Stimulated activated CD4-positive, alpha-beta T cell treated with anti-CD3 and anti-CD28 coated beads, Interleukin-1b, Interleukin-23, amount 100 ng/mL, for 1 hour (primary cell): ENCODE measurements at places on chromosomes 5 and 9.

GRCh38 chr5:38529955-38530646, 26.3 kb downstream of the LIFR start:
- no peak for DNase-seq

GRCh38 chr5:68708842-68709170, 385.0 kb upstream of the SLC30A5 start:
- no peak for DNase-seq

- DNase-seq = no peak
Observed at GRCh38 chr5:1764606-1764960, 35.1 kb downstream of the MRPL36 start.

DNA sequence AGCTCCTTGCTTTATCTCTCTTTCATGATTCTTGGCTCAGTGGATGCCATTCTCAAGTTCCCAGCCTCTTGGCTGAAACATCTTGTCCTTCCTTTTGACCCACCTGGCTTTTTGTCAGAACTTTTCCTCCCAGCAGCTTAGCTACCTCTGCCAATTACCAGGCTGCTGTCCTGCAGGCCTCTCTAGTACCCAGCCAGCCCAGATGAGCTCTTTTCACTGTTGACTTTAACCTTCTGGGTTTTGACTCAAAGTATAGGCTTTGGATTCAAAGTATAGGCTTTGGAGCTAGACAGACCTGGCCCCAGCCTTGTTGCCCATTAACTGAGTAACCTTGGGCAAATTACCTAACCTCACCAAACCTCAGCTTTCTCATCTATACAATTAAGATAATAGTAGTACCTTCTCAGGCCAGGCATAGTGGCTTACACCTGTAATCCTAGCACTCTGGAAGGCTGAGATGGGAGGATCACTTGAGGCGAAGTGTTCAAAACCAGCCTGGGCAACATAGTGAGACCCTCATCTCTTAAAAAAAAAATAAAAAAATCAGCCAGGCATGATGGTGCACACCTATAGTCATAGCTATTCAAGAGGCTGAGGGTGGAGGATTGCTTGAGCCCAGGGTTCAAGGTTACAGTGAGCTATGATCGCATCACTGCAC, 6.6 kb upstream of the TMEFF1 start:
- no peak for DNase-seq

- DNase-seq = no peak
Observed at GRCh38 chr9:123894822-123895221, 35.1 kb downstream of the DENND1A start.

- no peak for DNase-seq
Observed at GRCh38 chr9:131347376-131348020, 46.4 kb upstream of the PRRC2B start.

DNA sequence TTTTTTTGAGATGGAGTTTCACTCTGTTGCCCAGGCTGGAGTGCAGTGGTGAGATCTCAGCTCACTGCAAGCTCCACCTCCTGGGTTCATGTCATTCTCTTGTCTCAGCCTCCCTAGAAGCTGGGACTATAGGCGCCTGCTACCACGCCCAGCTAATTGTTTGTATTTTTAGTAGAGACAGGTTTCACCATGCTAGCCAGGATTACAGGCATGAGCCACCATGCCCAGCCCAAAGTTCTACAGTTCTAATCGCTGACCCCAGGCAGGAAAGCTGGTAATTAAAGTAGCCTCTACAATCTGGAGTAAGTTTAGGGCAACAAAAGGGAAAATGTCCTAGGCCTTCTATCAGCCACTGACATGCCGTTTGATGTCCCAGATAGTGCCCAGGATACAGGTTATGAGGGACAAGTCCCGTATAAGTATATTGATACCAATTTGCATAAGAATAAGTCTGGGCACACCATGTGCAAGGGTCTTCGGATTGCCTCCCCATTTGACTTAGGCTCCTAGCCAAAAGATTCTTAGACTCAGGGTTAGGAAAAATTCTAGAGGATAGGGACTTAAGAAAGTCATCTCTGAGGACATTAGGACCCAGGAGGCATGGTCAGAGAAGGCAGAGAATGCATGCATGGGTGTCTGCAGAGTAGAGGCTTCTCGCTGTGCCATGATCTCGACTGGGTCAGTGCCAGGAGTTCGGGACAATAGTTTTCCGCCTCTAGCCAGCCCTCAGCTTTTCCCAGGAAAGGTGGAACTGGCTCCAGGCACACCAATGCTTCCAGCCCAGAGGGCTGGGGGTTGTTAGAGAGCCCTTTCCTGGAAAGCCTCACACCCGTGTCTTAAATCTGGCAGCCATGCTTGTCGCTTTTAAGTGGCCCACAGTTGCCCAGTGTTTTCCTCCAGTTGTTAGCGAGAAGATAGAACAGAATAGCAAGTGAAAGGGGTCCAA, 1111.1 kb downstream of the TAF11L14 start:
- DNase-seq = no peak

DNA sequence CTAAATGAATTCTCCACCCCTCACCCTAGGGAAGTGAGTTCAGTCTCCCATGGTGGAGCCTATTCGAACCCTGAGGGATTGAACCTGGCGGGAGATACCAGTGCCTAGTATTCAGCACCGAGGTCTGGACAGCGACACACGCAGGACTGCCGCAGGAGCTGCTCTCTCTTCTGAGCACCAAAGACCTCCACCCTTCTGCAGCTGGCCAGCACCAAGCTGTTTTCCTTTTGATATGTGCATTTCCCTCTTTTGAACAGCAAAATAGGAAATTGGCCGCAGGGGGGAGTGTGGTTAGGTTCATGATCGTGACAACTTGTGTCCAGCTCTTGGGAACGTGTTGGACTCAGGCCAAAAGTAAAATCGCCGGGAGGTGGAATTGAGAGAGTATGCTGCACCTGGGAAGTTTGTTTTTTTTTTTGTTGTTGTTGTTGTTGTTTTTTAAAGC, 1.2 kb upstream of the PCSK1 start:
- no peak for DNase-seq

DNA sequence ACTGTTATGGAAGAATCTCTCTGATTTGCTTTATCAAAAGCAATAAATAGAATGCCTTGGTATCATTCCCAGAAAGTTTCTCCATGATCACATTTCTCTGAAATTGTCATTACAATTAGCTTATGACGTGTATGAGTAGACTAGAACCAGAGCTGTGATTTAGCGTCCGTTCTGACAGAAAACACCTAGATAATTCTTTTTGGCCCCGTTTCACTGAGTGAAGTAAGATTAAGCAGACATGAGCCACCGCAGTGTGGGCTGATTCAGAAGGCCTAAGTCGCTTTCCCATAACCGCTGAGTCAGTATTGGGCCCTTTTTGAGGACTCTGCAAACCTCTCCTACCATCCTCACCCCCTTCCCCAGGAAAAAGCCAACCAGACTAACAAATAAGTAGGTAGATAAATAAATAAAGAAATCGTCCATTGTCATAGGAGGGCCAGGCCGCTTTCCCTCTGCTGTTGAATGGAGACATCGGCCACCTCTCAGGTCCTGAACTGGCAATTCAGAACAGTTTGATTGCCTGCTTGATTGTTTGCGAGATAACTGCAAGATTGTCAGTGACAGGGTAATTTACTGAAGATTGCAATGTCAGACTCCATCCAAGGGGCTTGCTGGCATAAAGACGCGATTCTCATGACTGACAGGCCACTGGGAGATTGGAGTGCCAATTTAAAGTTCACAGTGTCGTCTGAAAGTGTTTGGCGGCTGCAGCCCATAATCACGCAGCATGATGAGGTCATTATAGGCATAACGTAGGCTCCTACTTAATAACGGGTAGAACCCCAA, 105.0 kb upstream of the WWC1 start:
- no peak for DNase-seq

DNA sequence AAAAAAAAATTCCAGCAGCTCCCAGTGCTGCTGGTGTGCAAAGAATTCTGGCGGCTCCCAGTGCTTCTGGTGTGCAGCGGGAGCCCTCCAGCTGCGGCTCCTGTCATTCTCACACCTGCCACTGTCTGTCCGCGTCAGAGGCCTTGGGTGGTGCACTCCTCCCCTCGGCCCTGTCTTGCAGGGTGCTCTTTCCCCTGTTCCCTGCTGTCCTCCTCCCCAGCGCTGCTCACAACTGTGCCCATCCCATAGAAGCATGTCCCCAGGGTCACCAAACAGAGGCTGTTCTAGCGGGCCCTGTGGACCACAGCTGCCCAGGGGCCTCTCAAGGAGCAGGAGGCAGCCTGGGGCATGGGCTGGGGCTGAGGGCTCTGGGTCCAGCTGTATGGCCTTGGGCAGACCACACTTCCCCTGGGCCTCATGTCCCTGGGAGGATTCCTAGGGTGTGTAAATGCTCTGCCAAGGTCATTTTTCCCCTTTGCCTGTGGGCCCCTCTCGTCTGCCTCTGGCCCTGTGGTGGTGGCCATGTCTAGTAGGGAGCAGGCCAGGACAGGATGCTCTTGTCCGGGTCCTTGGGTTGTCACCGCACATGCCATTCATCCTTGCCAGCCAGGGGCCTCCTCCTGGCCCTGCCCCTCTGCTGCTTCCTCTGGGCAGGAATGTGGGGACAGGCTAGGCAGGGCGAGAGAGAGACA, 68.2 kb downstream of the PHF2 start:
- DNase-seq = no peak

DNA sequence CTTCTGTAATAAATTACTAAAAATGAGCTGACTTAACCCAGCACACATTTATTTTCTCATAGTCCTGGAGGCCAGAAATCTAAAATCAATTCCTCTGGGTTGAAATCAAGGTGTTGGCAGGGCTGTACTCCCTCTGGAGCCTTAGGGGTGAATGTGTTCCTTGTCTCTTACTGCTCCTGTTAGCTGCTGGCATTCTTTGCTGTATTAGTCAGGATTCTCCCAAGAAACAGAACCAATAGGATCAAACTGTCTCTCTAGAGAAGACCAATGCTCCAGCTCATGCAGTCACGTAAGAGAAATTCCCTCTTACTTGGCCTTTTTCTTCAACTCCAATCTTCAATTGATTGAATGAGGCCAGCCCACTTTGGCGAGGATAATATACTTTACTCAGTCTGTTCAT, 15.3 kb upstream of the CD180 start:
- no peak for DNase-seq

DNA sequence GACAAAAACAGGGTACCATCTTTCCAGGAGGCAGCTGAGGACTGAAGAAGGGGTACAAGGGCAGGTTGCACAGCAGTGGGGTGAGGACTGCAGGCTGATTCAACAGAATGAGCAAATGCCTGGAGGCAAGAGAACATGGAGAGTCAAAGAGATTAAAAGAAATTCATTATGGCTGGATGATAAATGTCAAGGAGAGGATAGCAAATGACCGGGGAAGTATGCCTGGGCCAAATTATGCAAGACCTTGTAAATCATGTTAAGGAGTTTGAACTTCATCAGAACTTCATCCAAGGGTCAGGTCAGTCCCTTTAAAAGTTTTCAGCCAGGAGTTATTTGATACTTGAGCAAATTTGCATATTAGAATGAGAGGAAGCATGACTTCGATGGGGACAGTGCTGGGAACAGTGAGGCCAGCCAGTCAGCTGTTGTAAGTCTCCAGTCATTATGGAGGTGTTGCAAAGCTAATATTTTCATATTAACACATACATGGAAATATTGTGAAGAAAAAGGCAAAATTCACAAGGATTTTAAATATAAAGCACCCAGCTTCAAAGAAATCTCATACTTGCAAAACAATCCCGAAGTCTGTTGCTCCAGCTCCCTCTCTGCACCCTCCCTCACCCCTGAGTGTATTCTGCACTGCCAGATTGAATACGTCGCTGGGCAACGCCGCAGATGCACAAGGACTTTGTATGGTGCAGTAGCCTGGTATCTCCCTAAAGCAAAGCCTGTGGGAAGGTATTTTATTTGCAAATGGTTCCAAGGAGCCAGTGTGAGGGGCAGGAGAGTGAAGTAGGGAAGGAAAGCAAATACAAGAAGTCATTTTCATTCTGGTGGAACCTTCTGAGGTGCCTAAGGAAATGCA, 509.8 kb upstream of the TLE4 start:
- DNase-seq = no peak

DNA sequence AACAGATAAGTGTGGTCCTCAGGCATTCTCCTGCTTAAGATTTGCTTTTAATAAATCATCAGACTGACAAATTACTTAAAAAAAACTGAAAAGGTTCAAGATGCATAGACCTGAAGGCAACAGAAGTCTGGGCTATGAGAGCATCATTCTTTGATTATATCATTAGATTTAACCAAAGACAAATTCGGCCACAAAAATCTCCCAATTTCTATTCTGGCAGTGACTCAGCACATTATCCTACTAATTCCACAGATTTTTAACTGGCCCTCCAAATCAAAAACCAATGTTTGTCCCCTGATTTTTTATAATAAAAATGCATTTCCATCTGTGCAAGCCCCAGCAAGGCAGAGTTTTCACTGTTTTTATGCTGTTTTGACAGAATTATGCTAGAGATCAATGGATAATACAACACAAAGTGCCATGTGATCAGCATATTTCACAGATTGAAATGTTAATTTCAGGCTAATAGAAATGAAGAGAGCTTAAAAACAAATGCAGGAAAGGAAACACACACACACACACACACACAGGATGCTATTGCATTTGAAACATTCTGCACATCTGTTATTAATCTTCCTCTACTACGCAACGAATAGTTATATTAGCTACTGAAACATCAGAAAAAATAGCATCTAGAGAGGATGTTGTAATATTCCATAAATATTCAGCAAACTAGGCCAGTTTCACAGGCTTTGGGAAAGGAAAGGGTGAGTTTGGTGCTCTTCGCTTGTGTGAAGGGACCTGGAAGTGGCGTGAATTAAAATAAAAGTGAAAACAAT, 177.6 kb upstream of the ST8SIA4 start:
- DNase-seq = no peak

GRCh38 chr9:108439947-108440346, 415.8 kb downstream of the ACTL7B start:
- no peak for DNase-seq

GRCh38 chr9:26687421-26687820, 205.2 kb downstream of the CAAP1 start:
- DNase-seq = no peak

DNA sequence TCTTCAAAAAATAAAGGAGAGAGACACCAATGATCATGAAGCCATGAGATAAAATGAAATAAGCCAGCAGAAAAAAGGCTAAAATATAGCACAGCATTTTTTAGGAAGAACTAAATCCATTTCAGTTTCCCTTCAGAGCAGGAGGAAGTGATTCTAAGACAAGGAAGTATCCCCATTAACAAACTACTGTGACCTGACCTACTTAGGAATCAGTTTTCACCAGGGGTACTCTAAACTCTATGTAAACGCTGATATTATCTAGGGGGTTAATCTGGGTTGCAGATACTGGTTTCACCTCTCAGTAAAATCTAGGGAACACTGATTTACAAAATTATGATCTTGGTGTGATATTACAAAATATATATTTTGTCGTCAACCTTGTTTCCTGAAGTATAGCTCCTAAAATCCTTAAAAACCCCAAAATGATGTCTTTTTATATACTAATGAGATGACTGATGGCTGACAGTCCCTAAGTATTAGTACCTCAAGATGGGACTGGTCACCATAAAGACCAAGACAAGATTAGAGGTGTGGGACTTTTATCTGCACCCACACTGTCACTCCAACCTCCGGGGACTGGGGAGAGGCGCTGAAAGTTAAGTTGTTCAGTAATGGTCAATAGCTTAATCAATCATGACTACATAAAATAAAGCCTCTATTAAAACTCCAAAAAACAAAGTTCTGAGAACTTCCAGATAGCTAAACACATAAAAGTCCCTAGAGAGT, 2.9 kb upstream of the FNBP1 start:
- no peak for DNase-seq

- no peak for DNase-seq
Observed at GRCh38 chr5:9288234-9288633, 257.6 kb downstream of the SEMA5A start.
